T-helper 1 cell (primary cell): ENCODE measurements at places on chromosomes 7 and 10.
A peak's percentile ranks its signal among the peaks of the same experiment; 100 is the strongest.

GRCh38 chr7:87204933-87205332 lies 14.6 kb downstream of the TMEM243 start:
- DNase-seq: no peak

- DNase-seq: no peak
These were observed 165.8 kb downstream of the SRPK2 start for GRCh38 chr7:105222953-105223352.

DNA sequence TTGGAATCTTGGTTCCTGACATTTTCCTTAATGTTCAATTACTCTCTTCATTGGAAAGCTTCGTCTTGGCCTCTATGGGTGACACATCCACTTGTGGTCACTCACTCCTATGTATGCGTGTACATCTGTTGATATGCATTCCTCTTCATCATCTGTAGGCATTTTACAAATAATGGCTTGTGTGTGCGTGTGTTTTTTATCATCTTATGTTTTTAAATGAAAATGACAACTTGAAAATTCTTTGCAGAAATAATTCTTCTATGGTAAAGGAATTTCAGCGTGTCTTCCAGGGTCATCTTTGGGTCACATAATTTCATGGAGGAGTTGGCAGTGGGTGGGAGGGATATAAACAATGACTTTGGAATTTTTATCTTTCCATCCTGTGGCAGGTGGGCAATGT lies 925.1 kb downstream of the LRMDA start:
- DNase-seq: no peak

- no peak for DNase-seq
These were observed 226.4 kb downstream of the BUB3 start for GRCh38 chr10:123380491-123381085.

- DNase-seq: no peak
These were observed 85.8 kb downstream of the CTNNA3 start for GRCh38 chr10:67609996-67610793.

GRCh38 chr7:37354656-37355131 lies 94.0 kb downstream of the ELMO1 start:
- no peak for DNase-seq

DNA sequence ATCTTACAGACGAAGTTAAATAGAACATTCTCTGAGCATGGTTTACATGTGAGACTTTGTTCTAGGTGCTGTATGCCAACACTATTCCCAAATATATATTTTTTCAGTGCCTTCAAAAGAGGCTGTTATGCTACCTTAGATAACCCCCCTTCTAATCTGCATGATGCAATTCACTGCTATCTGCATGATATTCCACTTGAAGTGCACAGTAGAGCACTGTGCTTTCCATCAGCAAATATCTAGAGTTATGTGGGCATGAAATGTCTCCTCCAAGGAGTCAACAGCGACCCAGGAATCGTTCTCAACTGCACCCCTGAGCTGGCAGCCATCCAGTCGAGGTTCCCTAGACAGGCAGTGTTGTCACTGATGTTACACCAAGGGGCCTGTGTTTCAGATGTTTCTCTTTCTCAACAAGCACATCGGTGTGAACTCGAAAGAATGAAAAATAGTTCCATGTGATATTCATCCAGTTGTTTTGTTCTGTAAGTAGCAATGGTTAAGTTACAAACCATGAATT lies 88.3 kb downstream of the PDE1C start:
- DNase-seq: no peak

DNA sequence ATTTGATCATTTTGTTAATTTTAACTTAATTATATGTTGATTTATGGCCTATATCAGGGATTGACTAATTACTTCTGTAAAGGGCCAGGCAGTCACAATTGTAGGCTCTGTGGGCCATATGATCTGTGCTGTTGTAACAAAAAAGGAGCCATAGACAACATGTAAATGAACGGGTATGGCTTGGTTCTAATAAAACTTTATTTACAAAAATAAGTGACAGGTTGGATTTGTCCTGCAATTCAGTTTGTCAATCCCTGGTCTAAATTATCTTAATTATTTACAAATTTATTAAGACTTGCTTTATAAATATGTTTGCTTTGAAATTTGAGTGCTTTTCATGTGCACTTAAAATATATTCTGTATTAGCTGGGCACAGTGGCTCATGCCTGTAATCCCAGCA lies 2.9 kb upstream of the HK1 start:
- DNase-seq: no peak

- no peak for DNase-seq
These were observed 5.0 kb downstream of the NRF1 start for GRCh38 chr7:129616530-129616929.

DNA sequence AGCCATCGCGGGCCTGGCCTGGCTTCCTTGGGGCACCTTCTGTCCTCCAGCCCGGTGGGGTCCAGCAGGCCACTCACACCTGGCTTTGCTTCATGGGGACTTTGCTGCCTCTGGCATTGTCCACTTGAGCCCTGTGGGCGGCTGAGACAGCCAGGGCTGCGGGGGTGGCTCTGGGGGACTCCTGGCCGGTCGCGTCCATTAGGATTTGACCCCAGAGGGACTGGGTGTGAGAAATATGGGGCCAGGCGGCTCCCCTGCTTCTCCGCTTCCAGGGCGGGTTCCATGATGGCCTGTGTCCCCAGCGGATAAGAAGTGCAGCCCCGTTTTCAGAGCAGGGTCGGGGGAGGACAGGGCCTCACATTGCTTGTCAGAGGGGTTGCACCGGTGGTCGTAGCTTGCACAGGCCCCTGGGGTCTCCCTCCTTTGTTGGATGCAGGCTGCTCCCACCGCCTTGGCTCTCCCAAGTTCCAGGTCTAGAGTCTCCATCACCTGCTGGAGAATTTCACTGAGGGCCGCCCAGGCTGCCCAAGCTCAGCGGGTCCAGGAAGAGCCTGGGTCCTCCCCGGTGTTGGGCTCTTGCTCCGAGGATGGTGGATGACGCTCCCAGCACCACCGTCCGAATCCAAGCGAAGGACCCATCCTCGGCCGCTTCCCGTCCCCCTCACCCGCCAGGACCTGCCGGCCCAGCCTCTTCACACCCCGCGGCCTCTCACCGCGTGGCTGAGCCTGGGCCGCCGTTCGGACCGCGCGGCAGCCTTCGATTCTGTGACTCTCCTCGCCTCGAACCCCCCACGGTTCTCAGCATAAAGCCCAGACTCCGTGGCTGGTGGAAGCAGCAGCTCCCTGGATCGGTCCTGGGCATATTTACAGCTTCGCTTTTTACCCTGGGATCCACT lies 140.1 kb downstream of the DYNC2I1 start:
- DNase-seq: no peak

DNA sequence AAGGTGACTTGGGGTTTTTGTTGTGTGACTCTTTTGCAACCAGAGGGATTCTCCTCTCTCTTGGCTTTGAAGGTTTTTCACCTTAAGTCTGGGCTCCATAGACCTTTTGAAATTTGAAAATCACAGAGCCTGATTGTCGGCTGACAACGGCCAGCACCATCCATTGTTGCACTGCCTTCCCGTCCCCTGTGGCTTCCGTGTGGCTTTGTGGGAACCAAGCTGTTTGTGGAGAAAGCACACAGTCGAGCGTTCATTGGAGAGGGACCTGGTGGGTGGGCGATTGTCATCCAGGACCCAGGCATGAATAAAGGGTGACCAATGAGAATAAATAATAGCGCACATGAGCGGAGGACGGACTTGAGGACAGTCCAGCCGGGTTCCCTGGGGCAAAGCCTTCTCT lies 7.4 kb upstream of the RAMP3 start:
- DNase-seq: no peak

DNA sequence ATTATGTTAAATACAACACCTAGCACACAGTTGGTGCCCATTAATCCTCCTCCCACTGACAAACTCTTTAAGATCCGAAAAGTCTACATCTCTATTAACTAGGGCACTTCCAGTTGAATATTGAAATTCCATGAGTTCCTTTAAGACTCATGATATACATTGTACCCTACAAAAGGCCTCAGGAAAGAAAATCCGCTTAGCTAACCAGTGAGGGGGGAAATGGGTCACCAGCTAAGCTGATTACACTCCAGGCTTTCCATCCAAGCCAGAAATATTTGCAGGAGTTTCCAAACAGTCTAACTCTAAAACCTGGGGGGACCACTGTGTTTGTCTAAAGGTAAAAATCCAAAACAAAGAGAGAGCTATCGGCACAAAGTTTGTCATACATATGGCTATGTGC lies 1.3 kb upstream of the LRIT2 start:
- no peak for DNase-seq

GRCh38 chr10:6920072-6921019 lies 340.3 kb upstream of the PRKCQ start:
- peak; percentile 57 for DNase-seq

GRCh38 chr7:41010967-41011366 lies 691.9 kb downstream of the INHBA start:
- no peak for DNase-seq

DNA sequence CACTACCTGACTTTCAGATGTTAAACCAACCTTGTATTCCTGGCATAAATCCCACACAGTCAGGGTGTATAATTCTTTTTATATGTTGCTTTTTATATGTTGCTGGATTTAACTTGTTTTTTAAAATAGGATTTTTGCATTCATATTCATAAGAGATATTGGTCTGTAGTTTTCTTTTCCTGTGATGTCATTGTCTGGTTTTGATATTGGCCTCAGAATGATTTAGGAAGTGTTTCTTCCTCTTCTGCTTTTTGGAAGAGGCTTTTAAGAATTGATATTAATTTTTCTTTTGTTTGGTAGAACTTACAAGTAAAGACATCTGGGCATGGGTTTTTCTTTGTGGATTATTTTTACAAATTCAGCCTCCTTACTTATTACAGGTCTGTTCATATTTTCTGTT lies 93.1 kb downstream of the CARD11 start:
- no peak for DNase-seq

DNA sequence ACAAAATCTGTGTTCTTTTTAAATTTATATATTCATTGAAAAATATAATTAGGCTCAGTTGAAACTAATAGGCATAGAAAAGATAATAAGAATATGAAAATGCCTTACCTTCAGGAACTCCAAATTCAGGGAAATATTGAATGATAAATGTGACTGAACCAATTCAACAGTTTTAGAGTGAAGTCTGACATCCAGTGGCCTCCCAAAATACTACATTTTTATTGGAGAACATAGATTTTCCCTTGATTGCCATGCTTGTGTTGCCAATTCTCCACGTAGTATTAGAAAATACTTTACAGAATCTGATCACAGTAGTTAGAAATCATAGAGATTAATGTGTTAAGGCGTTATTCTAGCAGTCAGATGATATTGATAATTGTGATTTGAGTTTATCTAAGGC lies 1246.7 kb downstream of the GATA3 start:
- DNase-seq: no peak

- DNase-seq: no peak
These were observed 35.1 kb downstream of the RCC1L start for GRCh38 chr7:75038508-75038907.

- DNase-seq: no peak
These were observed 262.7 kb downstream of the CTNNA3 start for GRCh38 chr10:67433276-67433675.

- no peak for DNase-seq
These were observed 55.9 kb upstream of the MXI1 start for GRCh38 chr10:110151467-110151866.
